Stimulated activated CD8-positive, alpha-beta memory T cell treated with anti-CD3 and anti-CD28 coated beads, Interleukin-4, amount 100 ng/mL, for 24 hours (primary cell): ENCODE measurements at places on chromosomes 2 and 18.

DNA sequence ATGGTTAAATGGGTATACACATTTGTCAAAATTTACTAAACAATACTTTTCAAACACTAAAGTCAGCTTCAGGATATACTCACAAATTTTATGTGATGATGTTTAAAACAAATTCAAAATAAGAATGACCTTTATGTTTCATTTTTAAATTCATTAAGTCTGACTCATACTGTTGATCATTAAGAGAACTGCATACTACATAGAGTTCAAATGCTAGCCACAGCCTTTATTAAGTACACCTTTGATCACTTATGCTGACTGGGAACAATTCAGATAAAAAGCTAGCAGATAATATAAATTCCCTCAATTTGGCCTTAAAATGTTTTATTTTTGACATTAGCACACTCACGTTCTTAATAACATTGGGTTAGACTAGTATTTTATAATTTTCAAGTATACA lies 14.1 kb downstream of the LMAN1 start:
- DNase-seq: no peak

GRCh38 chr2:96464061-96464460 lies 41.1 kb downstream of the NEURL3 start:
- DNase-seq: no peak

GRCh38 chr18:13159579-13159978 lies 59.0 kb upstream of the LDLRAD4 start:
- no peak for DNase-seq

DNA sequence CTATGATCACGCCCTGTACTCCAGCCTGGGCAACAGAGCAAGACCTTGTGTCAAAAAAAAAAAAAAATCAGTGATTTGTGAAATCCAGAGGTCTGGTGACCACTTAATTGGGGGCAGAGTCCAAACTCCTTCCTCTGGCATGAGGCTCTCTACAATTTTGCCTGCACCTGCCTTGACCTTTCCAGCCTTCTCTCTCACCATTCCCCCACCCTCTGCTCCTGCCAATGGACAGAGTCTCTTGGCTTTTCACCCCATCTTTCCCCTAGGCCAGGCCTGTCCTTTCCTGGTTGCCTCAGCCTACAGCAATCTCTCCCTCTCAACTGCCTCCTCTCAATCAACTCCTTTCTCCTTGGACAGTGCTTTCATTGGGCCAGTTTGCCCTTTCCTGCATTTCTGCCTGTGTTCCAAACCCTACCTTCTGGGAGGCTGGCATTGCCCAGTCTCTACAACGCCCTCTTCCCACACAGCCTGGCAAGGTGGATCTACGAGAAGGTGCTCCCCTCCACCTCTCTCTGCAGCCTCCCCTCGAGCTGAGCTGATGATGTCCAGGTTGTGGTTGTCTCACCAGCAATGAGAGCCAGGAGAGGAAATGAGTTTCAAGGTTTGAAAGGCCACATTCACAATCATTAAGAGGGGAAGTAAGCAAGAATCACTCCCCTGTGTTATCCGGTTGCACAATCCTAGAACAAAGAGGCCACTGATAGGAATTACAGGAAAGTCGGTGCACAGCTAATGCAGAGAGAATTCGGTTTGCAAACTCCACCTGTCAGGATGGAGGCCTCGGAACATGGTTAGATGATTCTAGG lies 39.5 kb upstream of the NPAS2 start:
- no peak for DNase-seq

DNA sequence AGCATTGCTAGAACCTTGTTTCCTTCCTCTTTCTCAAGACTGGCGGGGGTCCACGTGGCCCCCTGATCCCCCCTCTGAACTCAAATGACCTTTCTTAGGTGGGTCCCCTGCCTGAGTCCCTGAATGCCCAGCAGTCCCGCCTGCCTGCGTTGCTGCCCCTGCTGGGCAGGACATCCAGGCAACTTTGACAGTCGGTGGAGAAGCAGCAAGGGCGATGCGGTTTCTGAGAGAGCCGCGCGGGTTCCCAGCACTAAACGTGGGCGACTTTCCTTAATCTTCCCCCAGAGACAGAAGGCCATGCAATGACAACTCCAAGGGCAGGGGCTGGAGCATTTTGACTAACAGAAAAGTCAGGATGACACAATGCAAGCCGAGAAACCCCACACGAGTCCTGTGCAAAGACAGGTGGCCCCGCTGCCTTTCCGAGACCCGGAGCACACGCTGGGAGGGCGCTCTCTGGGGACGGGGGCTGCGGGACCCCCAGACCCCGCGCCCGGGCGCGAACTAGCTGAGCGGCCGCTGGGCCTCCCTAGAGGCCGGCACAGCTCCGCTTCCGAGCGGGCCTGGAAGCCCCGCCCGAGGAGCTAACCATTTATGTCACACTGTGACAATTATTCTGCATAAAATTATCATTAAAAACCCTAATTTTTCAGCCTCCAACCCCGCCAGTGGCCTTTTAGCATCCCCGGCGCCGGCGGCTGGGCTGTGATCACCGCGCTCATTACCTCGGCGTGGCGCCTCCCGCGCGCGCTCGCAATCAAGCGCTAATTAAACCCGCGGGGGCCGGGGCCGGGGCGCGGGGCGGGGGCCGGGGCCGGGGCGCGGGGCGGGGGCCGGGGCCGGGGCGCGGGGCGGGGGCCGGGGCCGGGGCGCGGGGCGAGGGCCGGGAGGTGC lies 27.4 kb downstream of the ASB18 start:
- DNase-seq: no peak

DNA sequence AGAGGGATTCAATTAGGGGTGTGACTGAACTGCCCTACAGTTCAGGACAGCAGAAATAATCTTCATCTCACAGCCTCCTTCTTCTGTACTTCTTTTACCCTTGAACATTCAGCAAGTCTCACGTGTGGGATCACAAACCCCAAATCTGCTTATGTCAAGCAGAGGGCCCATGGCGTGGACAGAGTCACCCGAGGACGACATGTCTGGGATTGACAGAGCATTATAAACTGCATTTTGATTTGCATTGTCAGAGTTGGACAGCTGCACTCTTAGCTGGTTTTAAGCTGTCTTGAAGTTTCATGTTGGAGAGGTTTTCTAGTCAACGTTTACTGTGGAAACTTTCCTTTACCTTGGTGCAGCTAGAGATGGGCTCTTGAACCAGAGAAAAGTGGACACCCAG lies 26.4 kb downstream of the MGAT5 start:
- no peak for DNase-seq

GRCh38 chr2:15763106-15763821 lies 171.6 kb downstream of the DDX1 start:
- DNase-seq: no peak

DNA sequence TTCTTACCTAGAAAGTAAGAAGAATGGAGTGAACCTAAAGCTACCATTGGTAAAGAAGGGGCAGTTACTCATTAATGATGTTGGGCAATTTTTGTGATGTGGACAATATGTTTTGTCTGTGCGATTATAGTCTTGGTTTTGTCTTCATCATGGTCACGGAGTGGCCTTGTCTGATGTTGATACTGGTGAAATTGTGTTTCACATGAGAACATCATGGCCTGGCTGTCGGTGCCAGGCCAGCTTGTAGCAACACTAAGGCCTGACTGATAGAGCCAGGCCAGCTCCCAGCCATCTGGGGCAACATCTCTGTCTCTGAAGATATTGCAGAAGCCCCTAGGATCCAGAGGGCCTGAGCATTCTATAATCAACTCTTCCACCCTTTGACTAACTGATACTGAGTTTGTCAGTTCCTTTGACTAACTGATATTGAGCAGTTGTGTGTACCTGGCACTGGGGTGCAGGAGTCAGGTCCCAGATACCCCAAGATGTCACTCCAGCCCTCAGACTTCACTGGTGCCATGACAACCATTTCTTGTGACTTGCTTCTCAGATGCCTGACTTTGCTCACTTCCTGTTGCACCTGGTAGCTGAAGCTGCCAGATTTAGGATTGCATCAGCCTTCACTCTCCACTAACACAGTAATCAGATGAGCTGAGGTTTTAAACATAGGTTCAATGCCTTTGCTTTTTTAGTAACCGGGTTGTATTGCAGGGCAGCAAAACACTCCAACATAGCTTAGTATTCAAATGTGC lies 62.5 kb downstream of the RPIA start:
- no peak for DNase-seq

DNA sequence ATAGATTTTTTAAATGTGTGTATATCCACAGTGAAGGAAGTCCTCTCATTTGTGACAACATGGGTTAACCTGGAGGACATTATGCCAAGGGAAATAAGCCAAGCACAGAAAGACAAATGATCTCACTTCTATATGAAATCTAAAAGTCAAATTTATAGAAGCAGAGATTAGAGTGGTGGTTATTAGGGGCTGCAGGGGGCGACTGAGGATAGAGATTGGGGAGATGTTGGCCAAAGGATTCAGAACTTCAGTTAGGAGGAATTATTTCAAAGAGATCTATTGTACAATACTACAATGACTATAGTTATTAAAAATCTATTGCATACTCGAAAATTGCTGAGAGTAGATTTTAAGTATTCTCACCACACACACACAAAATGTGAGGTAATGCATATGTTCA lies 252.4 kb upstream of the SLC39A10 start:
- DNase-seq: no peak

DNA sequence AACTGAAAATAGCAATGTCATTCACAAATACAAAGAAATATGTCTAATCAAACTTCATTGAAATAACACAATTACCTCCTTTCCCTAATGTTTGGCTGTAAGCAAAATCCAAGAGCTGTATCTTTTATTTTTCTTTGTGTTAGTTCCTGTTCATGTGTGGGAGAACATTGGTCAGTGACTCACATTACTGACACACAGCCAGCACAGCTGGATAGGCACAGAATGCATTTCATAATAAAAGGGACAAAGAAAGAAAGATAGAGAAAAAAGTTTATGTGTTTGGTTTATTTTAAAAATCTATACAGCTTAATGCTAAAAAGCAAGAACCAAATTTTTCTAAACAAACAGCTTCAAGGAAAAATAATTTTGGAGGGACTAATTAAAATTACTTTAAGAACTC lies 185.6 kb upstream of the COL3A1 start:
- no peak for DNase-seq
